ENCODE measurements at places on chromosomes 5 and 9.

DNA sequence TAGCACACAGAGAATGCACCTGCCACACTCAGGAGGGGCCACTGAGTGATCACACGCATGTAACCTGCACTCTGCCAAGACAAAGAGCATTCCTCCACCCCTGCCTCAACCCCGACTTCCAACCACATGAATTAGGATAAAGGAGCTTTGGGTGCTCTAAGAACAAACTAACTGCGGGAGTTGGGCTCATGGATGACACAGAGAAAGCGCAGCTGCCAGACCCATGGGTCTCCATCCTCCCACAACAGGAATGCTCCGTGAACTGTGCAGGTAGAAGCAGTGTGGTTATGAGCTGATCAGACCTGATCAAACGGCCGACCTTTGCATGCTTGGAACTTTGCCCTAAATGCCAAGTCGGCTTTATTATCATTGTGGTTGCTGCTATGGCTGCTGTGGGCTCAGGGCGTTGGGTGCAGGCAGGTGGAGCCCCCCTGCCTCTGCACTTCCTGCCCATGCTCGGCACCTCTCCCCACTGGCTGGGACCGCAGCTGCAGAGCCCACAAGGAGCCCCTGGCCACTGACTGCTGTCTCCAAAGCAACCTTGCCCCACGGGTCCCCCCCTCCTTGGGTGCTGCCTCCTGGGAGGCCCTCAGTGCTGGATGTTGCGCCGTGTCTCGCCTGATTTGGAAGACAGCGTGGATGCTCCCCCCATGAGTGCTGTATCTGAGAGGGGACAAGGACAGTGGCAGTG lies 2.6 kb upstream of the SLC6A3 start:
- no peak for DNase-seq

GRCh38 chr5:123701511-123702200 lies 189.7 kb downstream of the CSNK1G3 start:
- no peak for DNase-seq

DNA sequence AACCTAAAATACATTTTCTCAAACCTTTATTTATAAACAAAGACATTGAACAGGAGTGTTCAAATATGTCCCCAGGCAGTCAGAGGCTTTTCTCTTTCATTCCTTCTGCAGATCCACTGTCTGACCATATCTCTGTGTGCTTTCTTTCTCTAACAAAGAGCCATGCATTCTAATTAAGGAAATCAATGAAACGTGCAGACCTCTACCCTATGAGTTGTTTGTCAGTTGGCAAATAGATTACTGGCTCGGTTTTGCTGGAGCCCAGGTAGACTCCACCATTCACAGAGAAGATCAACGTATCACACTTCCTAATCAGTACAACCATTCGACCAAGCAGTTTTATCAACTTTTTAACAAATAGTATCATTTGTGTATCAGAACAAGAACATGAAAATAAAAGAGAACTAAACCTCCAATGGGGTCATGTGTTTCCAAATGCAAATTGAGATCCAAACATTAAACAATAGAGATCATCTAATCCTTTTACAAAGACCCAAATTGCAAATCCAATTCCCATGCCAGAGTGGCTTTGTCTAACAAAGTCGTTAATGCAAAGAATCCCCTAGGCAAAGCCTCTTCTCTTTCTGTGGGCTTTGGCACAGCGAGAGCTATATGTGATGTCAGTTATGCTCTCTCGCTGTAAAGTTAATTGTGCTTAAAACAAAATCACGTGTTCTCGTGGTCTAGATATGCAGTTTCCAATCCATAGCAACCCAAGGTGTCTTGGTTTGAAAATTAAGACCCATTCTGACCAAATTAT lies 16.8 kb downstream of the KLF4 start:
- DNase-seq: no peak

- no peak for DNase-seq
These were observed 344.0 kb downstream of the PTPRD start for GRCh38 chr9:10268531-10269485.

- no peak for DNase-seq
These were observed 23.1 kb downstream of the CXXC5 start for GRCh38 chr5:139671096-139671841.

DNA sequence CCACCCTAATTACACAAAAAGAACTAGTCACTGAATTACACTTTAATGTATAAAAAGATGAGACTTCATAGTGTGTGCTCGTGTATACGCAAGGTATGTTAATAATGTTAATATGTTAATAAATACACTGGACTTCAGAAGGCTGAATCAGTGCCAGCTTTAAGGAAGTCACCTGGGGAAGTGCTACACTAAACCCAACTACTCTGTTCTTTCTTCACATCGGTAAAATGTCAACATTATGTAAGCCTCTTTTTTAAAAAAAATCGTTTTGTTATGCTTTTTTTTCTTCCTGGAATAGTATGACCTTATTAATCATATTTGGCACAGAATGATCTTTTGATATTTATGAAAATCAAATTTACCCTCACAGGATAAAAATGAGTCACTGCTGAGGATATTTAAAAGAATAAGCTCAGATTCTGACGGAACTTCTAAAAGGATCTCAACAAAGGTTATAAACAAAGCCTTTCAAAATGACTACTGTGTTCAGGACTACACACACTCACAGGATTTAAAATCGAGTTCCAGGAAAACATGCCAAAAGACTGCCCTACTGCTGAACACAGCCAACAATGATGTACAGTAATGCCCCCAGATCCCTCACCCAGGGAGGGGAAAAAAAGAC lies 75.9 kb downstream of the AUH start:
- DNase-seq: no peak

DNA sequence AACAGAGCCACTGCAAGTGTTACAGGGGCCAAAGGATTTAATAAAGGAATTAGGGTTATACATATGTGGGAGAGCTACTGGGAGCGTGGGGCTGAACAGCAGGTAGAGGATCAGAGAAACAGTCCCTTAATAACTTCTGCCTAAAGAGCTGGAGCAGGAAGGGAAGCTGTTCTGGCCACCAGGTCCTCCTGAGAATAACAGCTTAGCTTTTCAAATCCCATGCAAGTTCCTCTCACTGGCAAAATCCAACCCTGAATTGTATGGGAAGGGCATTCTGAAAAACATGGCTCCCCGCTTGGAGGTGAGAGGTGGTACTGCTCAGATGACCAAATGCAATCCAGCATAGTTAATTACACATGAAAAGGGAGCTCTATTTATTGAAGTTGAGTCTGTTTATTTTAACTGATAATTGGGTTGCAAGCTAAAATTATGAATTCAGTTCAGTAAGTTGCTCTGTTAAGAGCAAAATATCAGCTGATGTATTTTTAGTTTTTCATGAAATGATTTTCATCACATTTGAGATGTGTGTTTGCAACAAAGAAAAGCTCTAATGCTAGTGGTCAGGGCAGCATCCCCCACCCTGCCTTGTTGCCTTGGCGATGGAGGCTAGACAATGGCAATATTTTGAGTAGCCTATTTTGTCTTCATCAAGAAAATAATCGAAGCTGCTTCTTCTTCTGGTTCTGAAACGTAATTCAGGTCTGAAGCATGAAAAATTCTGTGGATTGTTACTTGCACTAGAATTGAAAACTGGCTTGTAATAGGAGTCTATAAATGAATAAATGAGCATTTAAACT lies 58.4 kb upstream of the SH3GL2 start:
- no peak for DNase-seq

DNA sequence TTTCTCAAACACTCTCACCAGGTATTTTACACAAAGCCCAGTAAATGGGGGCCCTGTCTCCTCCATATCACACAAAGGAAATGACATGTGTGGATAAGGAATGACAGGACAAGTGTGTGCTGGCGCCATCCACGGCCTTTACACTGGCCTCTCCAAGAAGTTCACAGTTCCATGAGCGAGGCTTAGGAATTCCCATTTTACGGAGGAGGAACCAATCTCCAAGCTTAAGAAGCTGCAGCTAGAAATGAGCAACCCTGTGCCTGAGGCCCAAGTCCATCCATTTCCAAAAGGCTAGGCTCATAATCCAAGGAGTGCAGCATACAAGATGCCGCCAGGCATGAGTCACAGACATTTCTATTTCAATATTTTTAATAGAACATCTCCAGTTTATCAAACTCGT lies 203.4 kb downstream of the AUH start:
- DNase-seq: no peak

- DNase-seq: no peak
These were observed 58.2 kb downstream of the GADD45G start for GRCh38 chr9:89662718-89663613.

DNA sequence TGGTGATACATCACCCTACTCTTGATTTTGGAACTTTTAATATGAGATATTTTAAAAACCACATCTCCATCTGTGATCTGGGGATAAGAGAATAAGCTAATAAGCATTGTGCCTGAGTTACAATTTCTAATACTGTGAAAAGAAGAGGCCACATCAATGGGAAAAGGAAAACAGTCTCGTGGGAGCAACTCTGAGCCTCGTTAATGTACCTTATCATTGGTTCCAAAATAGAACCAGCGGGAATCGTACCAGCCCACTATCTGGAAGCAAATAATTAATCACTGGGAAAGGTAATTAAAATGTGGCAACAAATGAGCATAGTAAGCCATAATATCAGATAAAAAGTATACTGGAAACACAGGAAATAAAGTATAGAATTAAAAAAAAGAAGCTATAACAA lies 28.0 kb upstream of the CEP78 start:
- DNase-seq: no peak

DNA sequence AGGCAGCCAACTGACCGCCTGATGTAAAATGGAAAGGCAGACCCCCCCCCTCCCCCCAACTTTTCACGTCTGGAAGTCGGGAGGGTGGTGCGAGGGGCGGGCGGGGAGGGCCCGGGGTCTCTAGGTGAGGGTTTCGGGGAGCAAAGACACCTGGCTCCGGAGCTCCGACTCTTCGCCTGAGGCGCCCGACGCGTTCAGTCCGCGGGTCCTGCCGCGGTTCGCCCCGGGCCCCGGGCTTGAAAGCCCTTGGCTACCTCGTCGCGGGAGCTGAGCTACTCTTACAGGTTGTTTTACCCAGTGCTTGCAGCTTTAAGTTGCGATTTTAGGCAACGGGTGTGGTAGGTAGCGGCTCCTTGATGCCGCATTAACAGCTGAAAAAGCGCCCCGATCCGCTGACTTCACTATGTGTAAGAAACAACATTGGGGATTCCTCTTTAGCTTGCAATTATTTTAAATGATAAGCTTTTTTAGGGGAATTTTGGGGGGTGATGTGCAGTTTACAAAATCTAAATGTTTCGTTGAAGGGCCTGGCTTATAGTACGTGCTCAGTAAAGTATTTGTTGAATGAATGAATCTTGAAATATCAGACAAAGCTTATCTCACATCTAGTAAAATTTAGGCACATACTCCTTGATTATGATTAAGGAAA lies 722 bp downstream of the CDC42SE2 start:
- DNase-seq: peak; percentile 44

- no peak for DNase-seq
These were observed 71.3 kb upstream of the RNF38 start for GRCh38 chr9:36471359-36471758.

DNA sequence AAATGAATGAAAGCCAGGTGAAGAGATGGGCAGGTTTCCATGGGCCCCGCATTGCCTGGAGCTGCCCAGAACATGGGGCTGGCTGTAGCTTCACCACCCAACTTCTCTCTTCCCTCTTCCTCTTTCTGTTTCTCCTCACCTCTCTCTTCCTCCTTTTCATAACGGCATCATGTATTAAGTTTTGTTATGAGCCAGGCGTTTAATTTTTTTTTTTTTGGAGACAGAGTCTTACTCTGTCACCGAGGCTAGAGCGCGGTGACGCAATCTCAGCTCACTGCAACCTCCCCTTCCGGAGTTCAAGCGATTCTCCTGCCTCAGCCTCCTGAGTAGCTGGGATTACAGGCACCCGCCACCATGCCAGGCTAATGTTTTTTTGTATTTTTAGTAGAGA lies 13.0 kb upstream of the SPINK4 start:
- DNase-seq: no peak

DNA sequence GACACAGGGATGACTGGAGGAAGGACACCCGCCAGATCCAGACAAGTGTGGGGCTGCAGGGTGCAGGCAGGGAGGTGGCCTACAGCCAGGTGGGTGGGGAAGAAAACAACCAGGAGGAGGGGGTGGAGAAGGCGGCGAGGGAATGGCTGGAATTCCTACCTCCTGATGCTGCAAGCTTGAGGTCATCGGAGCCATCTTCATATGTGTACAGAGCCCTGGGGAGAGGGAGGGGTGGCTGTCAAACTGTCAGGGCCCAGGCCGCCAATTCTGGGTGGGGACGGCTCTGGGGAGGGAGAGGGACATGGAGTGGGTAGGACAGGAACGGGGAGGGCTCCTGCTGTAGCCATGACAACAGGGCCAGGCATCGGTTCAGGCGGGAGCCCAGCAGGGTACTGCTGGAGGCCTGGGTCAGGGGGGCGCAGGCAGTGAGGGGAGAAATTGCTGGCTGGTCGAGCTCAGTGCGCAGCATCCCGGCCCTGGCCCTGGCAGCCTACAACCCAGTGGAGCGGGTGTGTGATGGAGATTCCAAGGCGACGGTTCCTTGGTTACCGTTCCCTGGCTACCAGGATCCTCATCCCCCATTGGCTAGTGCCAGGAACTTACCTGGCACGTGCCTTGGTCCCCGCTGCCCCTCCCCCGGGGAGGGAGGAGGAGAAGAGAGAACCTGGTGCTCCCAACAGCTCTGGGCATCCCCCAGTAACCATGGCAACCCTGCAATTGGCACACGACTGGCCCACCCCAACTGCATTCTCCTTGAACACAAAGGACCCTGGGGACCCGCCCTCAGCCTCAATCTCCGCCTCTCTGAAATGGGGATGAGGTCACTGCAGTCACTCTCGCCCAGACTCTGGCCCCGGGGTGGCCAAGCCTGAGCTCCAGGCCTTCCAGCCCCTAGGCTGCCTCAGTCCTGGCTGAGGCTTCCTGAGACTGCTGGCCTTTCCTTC lies 4.5 kb downstream of the DBN1 start:
- DNase-seq: peak; percentile 72

- peak; percentile 40 for DNase-seq
These were observed 45.2 kb downstream of the YIPF5 start for GRCh38 chr5:144125163-144125726.

DNA sequence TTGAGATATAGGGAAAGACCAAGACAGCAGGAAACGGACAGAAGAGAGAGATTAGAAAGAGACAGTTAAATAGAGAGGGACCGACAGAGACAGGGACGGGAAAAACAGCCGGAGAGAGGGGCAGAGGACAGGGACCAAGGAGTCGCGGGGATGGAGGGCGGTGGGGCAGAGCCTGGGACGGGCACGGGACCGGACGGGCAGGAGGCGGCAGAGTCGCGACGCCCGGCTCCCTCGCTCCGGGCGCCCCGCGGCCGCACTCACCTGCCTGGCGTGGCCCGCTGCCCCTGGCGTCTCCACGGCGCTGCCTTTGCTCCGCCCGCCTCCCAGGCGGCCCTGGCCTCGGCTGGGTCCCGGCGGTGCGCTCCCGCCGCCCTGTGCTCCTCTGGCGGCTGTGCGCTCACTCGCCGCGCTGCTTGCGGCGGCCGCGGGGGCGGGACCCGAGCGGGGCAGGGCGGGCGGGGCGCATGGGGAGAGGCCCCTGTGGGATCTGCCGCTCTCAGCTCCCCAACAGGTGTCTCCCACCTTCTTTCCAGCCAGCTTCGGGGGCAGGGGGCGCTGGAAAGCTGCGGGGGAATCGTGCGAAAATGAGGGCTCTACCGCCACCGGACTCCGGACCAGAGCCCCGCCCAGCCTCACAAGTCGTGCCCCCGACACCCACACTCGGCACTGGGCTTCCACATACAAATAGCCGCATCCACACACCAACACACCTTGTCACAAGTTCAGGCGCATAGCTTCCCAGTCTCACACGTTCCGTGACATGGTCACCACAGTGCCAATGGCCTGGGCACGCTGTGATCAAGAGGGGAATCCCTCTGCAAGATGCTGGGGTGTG lies at the start of gene ARID3C:
Gene ARID3C, minus strand, starts transcription at position 411 of the 835 bp plus-strand sequence. CDS start 1,052 bp downstream, outside the sequence.
- DNase-seq: peak; percentile 70

GRCh38 chr9:37290940-37291485 lies 131.5 kb upstream of the GRHPR start:
- DNase-seq: peak; percentile 79

- DNase-seq: no peak
These were observed 265.2 kb downstream of the DMAC1 start for GRCh38 chr9:7534211-7534935.
